ENCODE measurements at places on chromosomes 5 and 9.

DNA sequence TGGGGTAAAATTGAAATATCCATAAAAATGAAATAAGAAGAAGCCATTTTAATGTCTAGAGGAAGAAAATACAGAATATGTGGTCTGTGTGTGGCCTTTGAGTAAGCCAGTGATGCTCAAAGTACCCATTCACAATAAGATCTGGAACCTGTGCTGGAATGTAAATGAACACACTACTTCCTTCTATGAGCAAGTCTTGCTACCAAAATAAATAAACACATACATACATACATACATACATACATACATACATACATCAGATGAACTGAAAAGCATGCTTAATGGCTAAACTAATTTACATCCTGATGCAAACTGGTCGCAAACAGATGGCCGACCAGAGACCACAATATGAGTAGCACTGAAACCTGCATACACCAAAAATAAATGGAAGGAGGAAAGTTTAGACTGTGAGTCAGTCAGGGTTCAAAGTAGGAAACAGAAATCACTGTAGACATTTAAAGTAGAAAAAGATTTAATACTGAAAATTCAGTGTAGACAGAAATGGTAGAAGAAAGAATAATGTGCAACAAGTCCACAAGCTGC, 317.6 kb downstream of the CAAP1 start:
- no peak for DNase-seq

GRCh38 chr5:177963966-177964365, 32.1 kb downstream of the PROP1 start:
- no peak for DNase-seq

DNA sequence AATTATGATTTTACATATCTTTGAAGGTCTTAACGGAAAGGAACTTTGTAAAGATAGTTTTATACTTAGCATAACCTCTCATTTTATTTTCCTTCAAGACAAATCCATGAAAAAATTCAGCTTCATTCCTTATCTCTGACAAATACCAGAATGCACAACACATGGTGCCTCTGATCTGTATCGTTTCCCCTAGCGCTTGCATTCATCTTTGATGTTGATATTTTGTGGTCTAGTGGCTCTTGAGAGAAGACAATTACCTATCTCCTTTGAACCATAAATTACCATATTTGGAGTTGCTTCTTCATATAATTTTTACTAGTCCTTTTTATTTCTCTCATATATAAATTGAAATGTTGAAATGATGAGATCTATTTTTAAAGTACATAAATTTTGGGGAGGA, 551.3 kb downstream of the PDE4D start:
- no peak for DNase-seq

- no peak for DNase-seq
These were observed 71.7 kb upstream of the SLC25A51 start for GRCh38 chr9:37975639-37976038.

DNA sequence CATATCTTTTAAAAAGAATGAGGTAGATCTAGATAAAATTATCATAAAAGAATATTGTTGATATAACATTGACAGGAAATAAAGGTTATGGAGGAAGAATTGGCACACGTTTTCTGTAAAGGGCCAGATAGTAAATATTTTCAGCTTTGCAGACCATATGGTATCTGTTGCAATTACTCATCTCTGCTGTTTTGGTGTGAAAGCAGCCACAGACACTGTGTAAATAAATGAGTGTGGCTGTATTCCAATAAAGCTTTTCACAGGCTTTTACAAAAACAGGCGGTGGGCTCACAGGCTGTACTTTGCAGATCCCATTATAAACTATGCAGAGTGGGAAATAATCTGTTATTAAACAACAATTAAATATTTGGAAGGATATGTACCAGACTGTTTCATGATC, 87.4 kb downstream of the SGCD start:
- DNase-seq, result no peak

DNA sequence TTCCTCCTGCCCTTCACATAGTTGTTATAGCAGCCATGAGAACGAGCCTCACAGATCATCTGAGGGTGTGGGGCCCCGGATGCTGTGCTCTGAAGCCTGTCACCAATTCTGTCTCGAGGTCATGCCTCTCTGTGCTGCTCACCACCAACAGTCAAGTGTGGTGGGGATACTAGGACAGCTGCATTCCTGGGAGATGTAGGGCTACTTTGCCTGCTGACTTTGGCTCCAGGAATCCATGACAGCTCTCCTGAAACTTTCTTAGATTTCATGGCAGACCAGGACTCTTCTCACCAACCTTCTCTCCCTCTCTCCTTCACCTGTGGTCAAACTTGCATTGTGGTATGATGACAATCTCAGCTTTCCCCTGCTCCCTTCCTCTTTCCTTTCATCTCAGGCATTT, 395.9 kb downstream of the PSAT1 start:
- no peak for DNase-seq

GRCh38 chr9:80417211-80417773, 845.5 kb downstream of the TLE4 start:
- DNase-seq, result no peak

Measured in DMS153 (cell line).